ENCODE measurements at places on chromosomes 1 and 21. TPM values are rescaled to one million over a fixed set of nuclear protein-coding genes. Genes with fewer than 3 reads are reported as not detected.
A peak's percentile ranks its signal among the peaks of the same experiment; 100 is the strongest.

PCP4 gene
- 3.5 TPM for total RNA-seq

OR10J4 gene
- not detected for total RNA-seq

GSTM5 gene
- total RNA-seq = 11.6 TPM

IGSF9 gene
- total RNA-seq = 3.0 TPM

BSND gene
- not detected for total RNA-seq

KCNA3 gene
- 8.6 TPM for total RNA-seq

BTBD19 gene
- total RNA-seq = 19.7 TPM

CSF1 gene
- total RNA-seq = 68.0 TPM

RHBDL2 gene
- total RNA-seq = 1.0 TPM

GPR153 gene
- 16.4 TPM for total RNA-seq

TARBP1 gene
- 20.9 TPM for total RNA-seq

KIRREL1 gene
- 54.2 TPM for total RNA-seq

CR1L gene
- 0.73 TPM for total RNA-seq

- no peak for DNase-seq
- peaks cover 3% of the 10 kb centered on the region for H3K27me3 ChIP-seq
- H3K27ac ChIP-seq = no peak overlapping the region
- peaks cover 5% of the 10 kb centered on the region for H3K4me1 ChIP-seq
- no peak overlapping the region for H3K4me3 ChIP-seq
Measured at GRCh38 chr1:38141483-38141882, 94.9 kb upstream of the POU3F1 start.

- no peak for DNase-seq
- peaks cover 31% of the 10 kb centered on the region for H3K36me3 ChIP-seq
- no peak overlapping the region for H3K4me3 ChIP-seq
- peaks cover 39% of the 10 kb centered on the region for H3K4me1 ChIP-seq
- H3K27me3 ChIP-seq = no peaks in the 10 kb centered on the region
Measured at GRCh38 chr21:39388811-39389155, 39.9 kb upstream of the HMGN1 start.

DNA sequence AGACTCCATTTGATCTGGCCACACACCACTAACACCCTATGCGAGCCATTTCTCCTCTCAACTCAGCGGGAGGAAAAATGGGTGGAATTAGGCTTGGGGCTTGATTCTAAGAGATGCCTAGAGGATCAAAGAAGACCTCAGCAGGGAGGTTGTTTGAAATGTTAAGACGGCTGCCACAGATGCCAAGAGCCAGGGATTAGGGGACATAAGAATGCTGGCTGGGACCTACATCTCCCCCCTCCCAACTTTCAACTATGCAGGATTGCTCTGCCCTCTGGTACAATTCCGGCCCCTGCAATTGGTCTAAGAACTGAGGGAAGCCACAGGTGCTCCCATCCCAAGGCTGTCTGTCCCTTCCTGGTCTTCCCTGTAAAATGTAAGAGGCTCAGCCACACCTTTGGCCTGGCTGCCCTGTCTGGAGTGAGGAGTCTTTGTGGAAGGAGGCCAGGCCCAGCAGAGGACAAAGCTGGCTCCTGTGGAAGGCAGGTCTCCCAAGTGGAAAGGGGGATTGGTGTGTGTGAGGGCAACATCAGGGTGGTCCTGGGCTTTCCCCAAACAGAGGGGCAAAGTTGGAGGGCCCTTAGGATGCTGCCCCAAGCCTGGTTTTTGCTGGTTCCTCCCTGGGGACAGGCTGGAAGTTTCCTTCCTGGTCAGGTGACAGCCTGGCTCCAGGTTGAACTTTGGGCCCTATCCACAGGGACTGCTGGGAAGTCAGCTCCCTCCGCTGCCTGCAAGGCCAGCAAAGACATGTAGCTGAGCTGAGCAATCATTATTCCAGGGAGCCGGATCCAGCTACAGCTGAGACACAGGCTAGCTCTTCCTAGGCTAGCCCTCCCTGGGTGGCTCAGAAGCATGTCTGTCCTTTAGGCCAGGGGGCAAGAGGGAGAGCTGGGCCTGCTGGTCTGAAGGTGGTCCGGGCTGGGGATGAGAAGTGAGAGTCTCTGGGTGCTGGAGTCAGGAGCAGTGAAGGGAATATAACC, 34.5 kb upstream of the SYNC start:
- peaks cover 15% of the 10 kb centered on the region for H3K27me3 ChIP-seq
- H3K27ac ChIP-seq = no peak overlapping the region
- H3K36me3 ChIP-seq = no peaks in the 10 kb centered on the region
- peaks cover 7% of the 10 kb centered on the region for H3K4me1 ChIP-seq
- no peak overlapping the region for H3K4me3 ChIP-seq

GRCh38 chr1:214993419-214993818, 89.1 kb upstream of the KCNK2 start:
- H3K4me1 ChIP-seq = no peaks in the 10 kb centered on the region
- no peak for DNase-seq
- no peaks in the 10 kb centered on the region for H3K27me3 ChIP-seq
- H3K4me3 ChIP-seq = no peak overlapping the region

- no peaks in the 10 kb centered on the region for H3K27me3 ChIP-seq
- H3K36me3 ChIP-seq = no peaks in the 10 kb centered on the region
- no peak overlapping the region for H3K4me3 ChIP-seq
- no peak for DNase-seq
- H3K27ac ChIP-seq = no peak overlapping the region
Measured at GRCh38 chr1:92902406-92902744, 58.9 kb downstream of the DIPK1A start.

DNA sequence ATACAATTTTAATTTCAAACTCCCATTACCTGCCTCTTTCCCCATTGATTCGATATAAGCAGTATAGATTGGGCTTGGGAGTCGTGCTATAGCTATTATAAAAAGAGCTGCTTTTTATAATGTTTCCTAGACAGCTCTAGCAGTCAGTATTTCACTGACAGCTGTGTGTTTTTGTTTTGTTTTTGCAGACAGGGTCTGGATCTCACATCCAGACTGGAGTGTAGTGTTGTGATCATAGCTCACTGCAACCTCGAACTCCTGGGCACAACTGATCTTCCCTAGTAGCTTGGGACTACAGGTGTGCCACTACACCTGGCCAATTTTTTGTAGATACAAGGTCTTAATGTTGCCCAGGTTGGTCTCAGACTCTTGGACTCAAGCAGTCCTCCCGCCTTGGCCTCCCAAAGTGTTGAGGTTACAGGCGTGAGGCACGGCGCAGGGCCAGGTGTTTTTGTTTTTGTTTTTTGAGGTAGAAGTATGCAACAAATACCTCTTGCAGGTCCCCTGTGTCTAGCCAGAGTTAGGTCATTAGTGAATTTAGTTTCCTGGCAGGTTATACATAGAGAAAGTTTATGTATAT, 1.7 kb downstream of the NASP start:
- DNase-seq = no peak
- H3K36me3 ChIP-seq = no peaks in the 10 kb centered on the region

GRCh38 chr1:55639526-55639925, 424.4 kb upstream of the USP24 start:
- H3K27me3 ChIP-seq = no peaks in the 10 kb centered on the region
- DNase-seq = no peak
- no peaks in the 10 kb centered on the region for H3K4me1 ChIP-seq
- no peak overlapping the region for H3K4me3 ChIP-seq
- H3K27ac ChIP-seq = no peak overlapping the region
- no peaks in the 10 kb centered on the region for H3K36me3 ChIP-seq

GRCh38 chr1:213326281-213327016, 275.4 kb downstream of the RPS6KC1 start:
- H3K4me1 ChIP-seq = no peaks in the 10 kb centered on the region
- no peaks in the 10 kb centered on the region for H3K36me3 ChIP-seq
- peak overlapping the region; percentile 47 for H3K27ac ChIP-seq
- H3K27me3 ChIP-seq = no peaks in the 10 kb centered on the region
- no peak overlapping the region for H3K4me3 ChIP-seq
- DNase-seq = no peak

DNA sequence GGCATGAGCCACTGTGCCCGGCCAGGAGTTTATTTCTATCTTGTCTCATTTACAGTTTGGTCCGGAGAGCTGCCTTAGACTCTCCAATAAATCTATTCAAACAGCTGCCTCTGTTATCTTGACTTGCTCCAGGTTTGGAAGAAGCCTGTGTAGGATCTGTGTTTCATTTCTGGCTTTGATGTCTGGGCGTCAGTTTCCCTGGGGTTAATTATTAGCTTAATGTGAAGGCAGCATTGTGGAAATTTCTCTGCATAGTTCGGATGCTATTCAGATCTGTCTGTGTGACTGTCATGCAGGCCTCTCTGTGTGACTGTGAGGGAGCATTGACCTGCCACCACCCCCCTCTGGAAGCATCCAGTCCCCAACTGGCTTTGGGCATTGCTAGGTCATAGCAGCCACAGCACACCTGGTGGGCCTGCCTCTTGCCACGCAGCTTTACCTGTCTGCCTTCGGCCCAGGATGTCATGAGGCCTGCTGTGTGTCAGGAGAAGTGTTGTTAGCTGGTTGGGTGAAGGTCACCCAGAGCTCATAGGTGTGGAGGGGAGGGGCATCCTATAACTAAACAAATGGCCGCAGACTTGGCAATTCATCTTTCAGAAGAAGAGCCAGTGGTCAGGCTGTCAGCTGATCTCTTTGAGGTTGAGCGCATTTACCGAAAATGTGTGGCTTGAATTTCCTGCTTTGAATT, 9.8 kb downstream of the IFNGR2 start:
- peak overlapping the region; percentile 24 for H3K27ac ChIP-seq
- H3K4me3 ChIP-seq = no peak overlapping the region
- no peaks in the 10 kb centered on the region for H3K27me3 ChIP-seq
- DNase-seq = no peak
- peaks cover 6% of the 10 kb centered on the region for H3K4me1 ChIP-seq

- H3K36me3 ChIP-seq = peaks cover 3% of the 10 kb centered on the region
- H3K27ac ChIP-seq = no peak overlapping the region
- no peak for DNase-seq
- no peak overlapping the region for H3K4me3 ChIP-seq
- peaks cover 77% of the 10 kb centered on the region for H3K4me1 ChIP-seq
Measured at GRCh38 chr1:93671099-93671621, 10.5 kb downstream of the BCAR3 start.

DNA sequence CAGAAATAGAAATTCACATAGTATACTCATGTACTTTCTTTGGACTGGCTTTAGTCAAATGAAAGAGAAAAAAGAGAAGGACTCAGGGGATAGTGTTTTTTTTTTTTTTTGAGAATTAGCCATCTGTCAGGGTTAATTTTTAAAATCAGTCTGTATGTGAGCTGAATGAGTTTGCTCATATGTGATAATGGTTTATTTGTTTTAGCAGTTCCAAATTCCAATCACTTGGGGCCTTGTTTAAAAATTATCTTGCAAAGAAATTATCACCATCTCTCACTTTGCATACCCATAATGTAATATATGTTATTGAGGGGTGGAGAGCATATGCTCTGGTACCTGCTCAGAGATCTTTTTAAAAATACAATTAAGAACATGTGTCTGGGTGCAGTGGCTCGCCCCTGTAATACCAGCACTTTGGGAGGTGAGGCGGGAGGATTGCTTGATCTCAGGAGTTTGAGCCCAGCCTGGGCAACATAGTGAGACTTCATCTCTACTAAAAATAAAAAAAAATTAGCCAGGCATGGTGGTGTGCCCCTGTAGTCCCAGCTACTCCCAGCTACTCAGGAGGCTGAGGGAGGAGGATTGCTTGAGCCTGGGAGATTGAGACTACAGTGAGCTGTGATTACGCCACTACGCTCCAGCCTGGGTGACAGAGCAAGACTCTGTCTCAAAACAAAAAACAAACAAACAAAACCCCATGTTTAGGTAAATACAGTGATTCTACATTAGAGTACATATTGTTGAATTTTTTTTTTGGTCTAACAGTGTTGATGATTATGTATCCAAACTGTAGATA, 19.7 kb downstream of the GNAI3 start:
- DNase-seq = no peak
- H3K27me3 ChIP-seq = no peaks in the 10 kb centered on the region
- H3K4me1 ChIP-seq = peaks cover 79% of the 10 kb centered on the region
- no peak overlapping the region for H3K4me3 ChIP-seq

GRCh38 chr1:153614906-153615305, 1.2 kb downstream of the S100A14 start:
- H3K27me3 ChIP-seq = no peaks in the 10 kb centered on the region
- H3K4me1 ChIP-seq = peaks cover 40% of the 10 kb centered on the region
- no peak overlapping the region for H3K27ac ChIP-seq
- no peak overlapping the region for H3K4me3 ChIP-seq
- H3K36me3 ChIP-seq = no peaks in the 10 kb centered on the region

DNA sequence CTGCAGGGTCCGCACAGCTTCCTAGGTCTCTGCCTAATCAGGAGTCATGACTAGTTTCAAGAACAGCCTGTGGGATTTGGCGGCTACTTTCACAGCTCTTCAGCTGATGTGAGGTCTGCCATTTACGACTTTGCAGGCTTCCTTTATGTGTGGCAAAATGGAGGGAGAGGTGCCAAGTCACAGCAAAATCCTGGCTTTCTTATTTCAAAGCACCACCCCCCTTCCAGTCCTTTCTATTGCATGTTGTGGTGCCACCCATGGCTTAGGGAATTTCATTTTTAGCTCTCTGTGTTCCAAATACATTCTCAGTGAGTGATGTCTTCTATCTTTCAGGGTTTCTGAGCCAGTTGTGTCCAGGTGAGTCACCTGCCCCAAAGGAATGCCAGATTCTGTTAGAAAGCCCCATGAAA, 75.1 kb upstream of the WLS start:
- no peak overlapping the region for H3K27ac ChIP-seq
- no peak overlapping the region for H3K4me3 ChIP-seq
- DNase-seq = no peak
- no peaks in the 10 kb centered on the region for H3K36me3 ChIP-seq
- H3K4me1 ChIP-seq = no peaks in the 10 kb centered on the region

GRCh38 chr21:21019681-21020080, 21.5 kb downstream of the NCAM2 start:
- no peaks in the 10 kb centered on the region for H3K27me3 ChIP-seq
- H3K36me3 ChIP-seq = no peaks in the 10 kb centered on the region
- no peaks in the 10 kb centered on the region for H3K4me1 ChIP-seq
- no peak overlapping the region for H3K4me3 ChIP-seq
- no peak for DNase-seq

DNA sequence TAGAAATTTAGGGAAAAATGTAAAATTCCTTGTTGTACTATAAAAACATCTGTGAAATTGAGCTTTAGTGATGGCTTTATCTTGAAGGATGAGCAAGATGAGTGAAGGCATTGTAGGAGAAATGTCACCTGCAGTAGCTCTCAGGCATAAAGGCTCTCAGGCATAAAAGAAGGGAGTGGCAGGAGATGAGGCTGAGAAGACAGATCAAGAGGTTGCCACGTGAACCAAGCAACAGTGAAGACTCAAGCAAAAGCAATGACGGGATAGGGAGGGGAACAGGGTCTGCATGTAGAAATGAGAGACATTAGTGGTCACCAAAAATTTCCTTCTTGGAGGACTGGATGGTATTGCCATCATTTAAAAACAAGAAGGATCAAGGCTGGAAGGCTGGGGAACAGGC, 98.8 kb downstream of the ST3GAL3 start:
- no peaks in the 10 kb centered on the region for H3K36me3 ChIP-seq
- no peaks in the 10 kb centered on the region for H3K27me3 ChIP-seq
- no peak overlapping the region for H3K27ac ChIP-seq
- no peak overlapping the region for H3K4me3 ChIP-seq
- no peaks in the 10 kb centered on the region for H3K4me1 ChIP-seq

Measured in left lung (tissue), 14 donors.